ENCODE measurements at places on chromosomes 5 and 9. TPM values are rescaled to one million over a fixed set of nuclear protein-coding genes. Genes with fewer than 3 reads are reported as not detected.

- no peaks in the 10 kb centered on the region for H3K27me3 ChIP-seq
- no peaks in the 10 kb centered on the region for H3K36me3 ChIP-seq
- no peaks in the 10 kb centered on the region for H3K4me1 ChIP-seq
- no peak overlapping the region for H3K4me3 ChIP-seq
Observed at GRCh38 chr9:105055917-105056316, 128.0 kb upstream of the ABCA1 start.

DNA sequence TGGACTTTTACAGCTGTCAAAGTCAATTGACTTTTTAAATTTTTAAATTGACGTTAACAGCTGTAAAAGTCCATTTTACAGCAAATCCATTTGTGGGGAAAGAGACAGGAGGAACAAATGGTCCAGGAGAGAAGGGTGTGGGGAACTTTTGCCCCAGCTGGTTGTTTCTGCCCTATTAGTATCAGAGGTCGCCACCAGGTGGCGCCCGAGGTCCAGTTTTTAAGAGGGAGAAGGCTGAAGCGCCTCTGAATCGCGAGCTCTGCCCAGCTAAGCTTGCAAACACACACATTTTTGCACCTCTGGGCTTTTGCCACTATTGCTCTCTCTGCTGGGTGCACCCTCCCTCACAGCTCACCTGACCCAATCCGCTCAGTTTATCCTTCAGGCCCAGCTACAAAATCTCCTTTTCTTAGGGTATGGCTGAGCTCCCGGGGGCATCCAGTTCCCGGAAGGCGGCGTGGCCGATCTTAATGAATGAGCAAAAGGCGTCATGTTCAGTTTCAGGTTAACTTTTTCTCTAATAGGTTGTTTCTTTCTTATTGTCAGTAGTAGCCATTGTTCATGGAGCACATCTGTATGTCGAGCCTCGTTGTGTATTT is 6.3 kb upstream of the TTLL11 start:
- no peaks in the 10 kb centered on the region for H3K36me3 ChIP-seq
- no peaks in the 10 kb centered on the region for H3K27me3 ChIP-seq
- H3K27ac ChIP-seq, result no peak overlapping the region
- no peaks in the 10 kb centered on the region for H3K4me1 ChIP-seq
- H3K4me3 ChIP-seq, result peak overlapping the region; percentile 10
- peak; percentile 95 for DNase-seq

DNA sequence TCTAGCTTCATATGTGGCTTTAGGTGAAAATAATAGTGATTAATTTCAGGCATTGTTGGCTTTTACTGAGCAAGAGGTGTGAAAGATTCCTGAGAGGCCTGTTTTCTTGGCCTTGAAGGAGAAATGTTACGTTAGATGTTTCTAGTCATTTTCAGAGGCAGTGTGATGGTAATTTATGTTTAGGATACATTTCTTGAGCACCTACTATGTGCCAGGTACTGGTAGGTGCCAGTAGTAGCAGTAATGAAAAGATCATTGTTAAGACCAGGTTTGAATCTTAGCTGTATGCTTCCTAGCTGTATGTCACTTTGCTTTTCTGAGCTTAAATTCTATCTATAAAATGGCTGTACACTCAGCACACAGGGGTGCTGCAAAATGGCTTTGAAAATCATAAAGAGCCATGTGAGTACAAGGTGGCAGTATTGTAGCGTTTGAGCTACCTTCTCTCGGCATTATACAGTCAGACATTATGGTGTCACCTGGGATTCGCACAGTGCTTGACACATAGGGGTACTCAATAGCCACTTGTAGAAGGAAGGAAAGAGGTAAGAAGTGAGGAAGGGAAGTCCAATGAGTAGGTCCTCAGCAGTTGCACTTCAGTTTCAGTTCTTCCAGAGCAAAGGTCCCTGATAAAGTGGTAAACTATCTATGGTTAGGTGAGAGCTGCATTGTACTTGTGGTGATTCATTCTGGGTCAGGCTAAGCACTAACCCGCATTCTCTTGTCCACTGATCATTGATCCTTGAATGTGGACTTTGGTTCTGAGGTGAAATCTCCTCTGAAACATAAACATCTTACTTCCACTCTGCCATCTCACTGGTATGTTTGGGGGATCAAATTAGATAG is 166.5 kb upstream of the NR3C1 start:
- no peak overlapping the region for H3K27ac ChIP-seq
- DNase-seq, result no peak
- no peaks in the 10 kb centered on the region for H3K27me3 ChIP-seq
- no peaks in the 10 kb centered on the region for H3K4me1 ChIP-seq
- H3K4me3 ChIP-seq, result no peak overlapping the region

DNA sequence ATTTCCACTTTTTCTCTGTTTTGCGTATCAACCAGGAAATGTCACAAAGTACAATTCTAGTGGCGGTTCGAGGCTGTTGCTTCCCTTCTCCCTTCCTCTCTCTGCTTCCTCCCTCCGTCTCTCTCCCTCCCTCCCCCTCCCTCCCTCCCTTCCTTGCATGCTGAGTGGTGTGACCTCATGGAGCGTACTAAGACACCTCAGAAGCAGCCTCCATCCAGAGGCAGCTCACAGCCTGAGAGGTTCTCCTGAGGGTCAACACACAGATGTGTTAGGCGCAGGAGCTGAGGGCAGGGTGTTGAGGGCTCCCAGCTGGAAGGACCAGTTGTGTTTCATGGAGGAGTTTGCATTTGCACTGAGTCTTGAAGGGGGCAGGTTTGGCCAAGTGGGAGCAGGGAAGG is 57.7 kb downstream of the COL5A1 start:
- H3K4me1 ChIP-seq, result no peaks in the 10 kb centered on the region
- no peak overlapping the region for H3K4me3 ChIP-seq
- no peak overlapping the region for H3K27ac ChIP-seq
- DNase-seq, result no peak
- H3K27me3 ChIP-seq, result no peaks in the 10 kb centered on the region

RIGI gene
- 8.4 TPM for total RNA-seq

- H3K27me3 ChIP-seq, result no peaks in the 10 kb centered on the region
- no peaks in the 10 kb centered on the region for H3K36me3 ChIP-seq
- peak; percentile 53 for DNase-seq
- no peak overlapping the region for H3K4me3 ChIP-seq
- no peak overlapping the region for H3K27ac ChIP-seq
Observed at GRCh38 chr9:26326563-26326962, 566.0 kb downstream of the CAAP1 start.

GRCh38 chr5:8396756-8397155 is 527.8 kb downstream of the MTRR start:
- H3K27ac ChIP-seq, result no peak overlapping the region
- H3K36me3 ChIP-seq, result no peaks in the 10 kb centered on the region
- no peak for DNase-seq
- no peak overlapping the region for H3K4me3 ChIP-seq

GRCh38 chr5:59725392-59725767 is 168.1 kb downstream of the PDE4D start:
- no peak overlapping the region for H3K27ac ChIP-seq
- H3K4me1 ChIP-seq, result no peaks in the 10 kb centered on the region
- H3K27me3 ChIP-seq, result no peaks in the 10 kb centered on the region
- H3K36me3 ChIP-seq, result no peaks in the 10 kb centered on the region
